HCT116 (cell line): ENCODE measurements at places on chromosomes 12 and 14. TPM values are rescaled to one million over a fixed set of nuclear protein-coding genes. Genes with fewer than 3 reads are reported as not detected.

Gene TSHR
- not detected for total RNA-seq

GRCh38 chr12:27212861-27213260, 31.2 kb upstream of the STK38L start:
- no peak overlapping the region for H3K27ac ChIP-seq
- no peak overlapping the region for H3K4me3 ChIP-seq
- no peaks in the 10 kb centered on the region for H3K27me3 ChIP-seq
- H3K36me3 ChIP-seq, result no peaks in the 10 kb centered on the region
- DNase-seq, result no peak

Gene GON7
- total RNA-seq, result 11.2 TPM

- H3K27me3 ChIP-seq, result no peaks in the 10 kb centered on the region
- peaks cover 26% of the 10 kb centered on the region for H3K4me1 ChIP-seq
- no peak overlapping the region for H3K4me3 ChIP-seq
- DNase-seq, result no peak
These were observed 79.6 kb upstream of the IFNG-AS1 start for GRCh38 chr12:67909681-67910080.

GRCh38 chr12:50024805-50025186, 498 bp downstream of the RACGAP1 start:
- H3K27ac ChIP-seq, result peak overlapping the region; percentile 71
- H3K36me3 ChIP-seq, result peaks cover 13% of the 10 kb centered on the region
- no peak for DNase-seq
- no peaks in the 10 kb centered on the region for H3K27me3 ChIP-seq
- peaks cover 20% of the 10 kb centered on the region for H3K4me1 ChIP-seq
- H3K4me3 ChIP-seq, result peak overlapping the region; percentile 61

GRCh38 chr12:95972832-95973456, 23.2 kb downstream of the HAL start:
- H3K4me3 ChIP-seq, result no peak overlapping the region
- H3K4me1 ChIP-seq, result peaks cover 7% of the 10 kb centered on the region; the same call in 1 of the 2 replicates
- DNase-seq, result no peak
- H3K36me3 ChIP-seq, result no peaks in the 10 kb centered on the region

Gene POTEM
- total RNA-seq, result not detected

GRCh38 chr12:56350662-56351061, 9.2 kb downstream of the STAT2 start:
- no peak overlapping the region for H3K4me3 ChIP-seq
- H3K4me1 ChIP-seq, result no peaks in the 10 kb centered on the region
- no peaks in the 10 kb centered on the region for H3K27me3 ChIP-seq
- H3K36me3 ChIP-seq, result peaks cover 33% of the 10 kb centered on the region

- H3K36me3 ChIP-seq, result no peaks in the 10 kb centered on the region
- no peak overlapping the region for H3K4me3 ChIP-seq
- H3K27me3 ChIP-seq, result no peaks in the 10 kb centered on the region
- H3K4me1 ChIP-seq, result peaks cover 7% of the 10 kb centered on the region; the same call in 1 of the 2 replicates
- no peak for DNase-seq
- no peak overlapping the region for H3K27ac ChIP-seq
These were observed 111.9 kb downstream of the NTS start for GRCh38 chr12:85985996-85986395.

DNA sequence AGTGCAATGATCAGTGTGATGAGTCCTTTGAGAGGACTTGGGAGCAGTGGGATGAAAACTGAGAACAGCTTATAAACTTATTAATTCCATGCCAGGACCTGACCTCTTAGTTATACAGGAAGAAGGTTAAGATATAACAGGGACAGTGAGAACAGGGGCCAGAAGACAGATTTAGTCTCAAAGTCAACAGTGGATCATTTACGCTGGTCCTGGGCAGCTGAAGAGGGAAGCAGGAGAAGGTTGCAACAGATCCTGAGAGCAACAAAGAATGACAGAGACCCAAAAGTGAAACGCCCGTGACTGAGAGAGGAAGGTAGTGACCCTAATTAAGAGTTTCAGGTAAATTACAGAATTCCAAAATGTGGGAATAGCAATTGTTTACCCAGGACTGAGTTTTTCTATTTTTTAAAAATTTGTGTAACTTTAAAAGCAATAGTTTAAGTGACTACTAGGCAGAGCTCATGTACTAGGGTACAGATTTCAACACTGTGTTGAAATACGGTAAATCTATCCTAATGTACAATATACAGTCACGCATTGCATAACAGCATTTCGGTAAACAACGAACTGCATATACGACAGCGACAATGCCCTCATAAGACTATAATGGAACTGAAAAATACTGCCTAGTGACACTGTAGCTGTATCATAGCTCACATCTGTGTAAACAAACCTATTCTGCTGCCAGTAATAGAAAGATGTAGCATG, 77.7 kb upstream of the GNPNAT1 start:
- H3K36me3 ChIP-seq, result peaks cover 11% of the 10 kb centered on the region
- H3K27me3 ChIP-seq, result no peaks in the 10 kb centered on the region
- H3K4me3 ChIP-seq, result no peak overlapping the region
- no peaks in the 10 kb centered on the region for H3K4me1 ChIP-seq

Gene CDC42BPB
- total RNA-seq, result 85.6 TPM

GRCh38 chr14:50477760-50478159, 54.6 kb downstream of the MAP4K5 start:
- no peak for DNase-seq
- H3K27me3 ChIP-seq, result no peaks in the 10 kb centered on the region
- no peak overlapping the region for H3K4me3 ChIP-seq
- no peaks in the 10 kb centered on the region for H3K4me1 ChIP-seq
- H3K36me3 ChIP-seq, result peaks cover 11% of the 10 kb centered on the region; the same call in 1 of the 2 replicates

Gene FOXG1
- not detected for total RNA-seq

Gene EFS
- total RNA-seq, result 0.10 TPM

- no peak overlapping the region for H3K27ac ChIP-seq
- no peak overlapping the region for H3K4me3 ChIP-seq
- no peak for DNase-seq
- no peaks in the 10 kb centered on the region for H3K27me3 ChIP-seq
These were observed 9.9 kb downstream of the FOXA1 start for GRCh38 chr14:37585101-37585511.

GRCh38 chr12:3863756-3864155, 9.4 kb downstream of the PARP11 start:
- no peaks in the 10 kb centered on the region for H3K36me3 ChIP-seq

GRCh38 chr12:88145567-88146505, 3.7 kb downstream of the TMTC3 start:
- no peak for DNase-seq
- H3K27ac ChIP-seq, result no peak overlapping the region
- H3K4me3 ChIP-seq, result no peak overlapping the region

Gene FMNL3
- total RNA-seq, result 3.5 TPM

DNA sequence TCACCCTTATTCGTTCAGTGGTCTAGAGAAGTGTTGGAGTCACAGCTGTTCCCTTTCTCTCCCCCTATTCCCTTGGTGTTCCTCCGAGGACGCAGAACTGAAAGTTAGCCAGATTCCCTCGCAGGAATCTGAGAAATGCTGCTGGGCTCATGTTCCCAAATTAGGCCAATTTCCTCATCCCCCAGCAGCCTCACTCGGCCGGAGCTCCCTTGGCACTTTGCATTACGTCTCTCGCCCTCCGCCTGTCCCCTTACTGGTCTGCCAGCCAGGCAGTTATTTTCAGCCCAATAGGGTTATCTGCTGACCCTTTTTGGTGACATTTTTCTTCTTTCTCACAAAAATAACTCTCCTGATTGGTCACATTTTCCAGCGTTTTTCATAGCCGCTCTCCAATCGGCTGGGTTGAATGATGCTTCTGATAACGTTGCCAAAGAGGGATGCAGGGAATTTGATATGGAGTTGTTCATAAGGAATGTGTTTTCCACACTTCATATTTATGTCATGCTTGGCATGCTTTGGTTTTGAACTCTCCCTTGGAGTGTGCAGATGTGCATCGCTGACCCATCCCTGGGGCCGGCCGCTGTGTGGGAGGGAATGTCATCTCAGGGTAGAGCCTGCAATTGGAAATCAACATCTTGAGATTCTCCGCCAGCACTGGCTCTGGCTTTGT, 9.9 kb downstream of the IFT43 start:
- no peaks in the 10 kb centered on the region for H3K27me3 ChIP-seq
- peaks cover 24% of the 10 kb centered on the region for H3K36me3 ChIP-seq
- no peak overlapping the region for H3K4me3 ChIP-seq
- H3K27ac ChIP-seq, result no peak overlapping the region
- no peaks in the 10 kb centered on the region for H3K4me1 ChIP-seq

DNA sequence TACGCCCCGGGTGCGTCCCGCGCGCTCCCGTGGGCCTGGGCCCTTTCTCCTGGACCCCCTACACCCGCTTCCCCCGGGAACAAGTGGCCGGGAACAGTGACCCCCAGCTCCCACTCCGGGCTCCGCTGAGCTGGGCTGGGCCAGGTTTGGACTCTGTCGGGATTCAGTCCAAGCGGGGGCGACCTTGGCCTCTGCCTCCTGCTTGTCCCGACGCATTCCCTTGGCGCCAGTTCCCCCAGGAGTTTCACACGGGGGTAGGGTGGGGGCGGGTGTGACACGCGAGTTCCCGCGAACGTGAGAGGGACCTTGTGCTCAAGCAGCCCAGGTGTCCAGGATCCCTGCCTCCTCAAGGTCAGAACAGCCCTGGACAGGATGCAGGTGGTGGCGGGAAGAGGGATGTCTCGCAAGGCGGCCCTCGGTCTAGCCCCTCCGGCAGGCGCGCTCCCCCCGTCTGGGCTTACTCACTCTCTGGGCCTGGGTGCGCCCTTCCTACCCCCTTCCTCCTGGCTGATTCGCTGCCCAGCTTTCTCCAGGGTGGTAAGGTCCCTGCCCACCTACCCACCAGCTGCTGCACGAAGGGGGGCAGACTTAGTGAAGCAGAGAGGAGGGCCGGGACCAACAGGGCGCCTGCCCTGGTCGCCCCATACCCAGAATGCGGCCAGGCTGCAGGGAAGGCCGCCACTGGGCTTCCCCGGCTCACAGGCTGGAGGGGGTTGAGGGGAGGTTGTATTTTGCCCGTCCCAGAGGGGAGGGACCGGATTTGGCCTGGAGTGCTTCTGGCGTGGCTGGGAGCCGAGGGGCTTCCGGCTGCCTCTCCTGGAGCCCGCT, 862 bp downstream of the CRIP2 start:
- H3K4me3 ChIP-seq, result peak overlapping the region; percentile 48
- no peaks in the 10 kb centered on the region; the same call in 1 of the 2 replicates for H3K36me3 ChIP-seq
- H3K4me1 ChIP-seq, result peaks cover 23% of the 10 kb centered on the region
- H3K27ac ChIP-seq, result peak overlapping the region; percentile 83; the same call in 1 of the 2 replicates

Gene SERPINA3
- 4.3 TPM for total RNA-seq

DNA sequence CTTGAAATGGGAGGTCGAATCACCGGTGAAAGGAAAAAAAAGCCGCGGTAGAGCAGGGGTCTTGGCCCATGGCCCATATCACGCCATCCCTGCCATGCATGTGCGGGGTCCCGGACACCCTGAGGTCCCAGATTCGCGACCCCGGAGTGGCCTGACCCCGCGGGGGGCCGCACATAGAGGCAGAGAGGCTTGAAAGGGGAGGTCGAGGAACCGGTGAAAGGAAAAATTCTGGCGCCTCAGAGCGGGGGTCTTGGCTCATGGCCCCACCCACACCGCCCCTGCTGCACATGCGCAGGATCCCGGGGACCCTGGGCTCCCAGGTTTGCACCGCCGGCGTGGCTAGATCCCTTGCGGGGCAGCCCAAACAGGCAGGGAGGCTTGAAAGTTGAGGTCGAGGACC, 319.8 kb downstream of the ALG10 start:
- no peaks in the 10 kb centered on the region for H3K4me1 ChIP-seq
- H3K27ac ChIP-seq, result no peak overlapping the region
- H3K27me3 ChIP-seq, result no peaks in the 10 kb centered on the region

- no peaks in the 10 kb centered on the region for H3K27me3 ChIP-seq
- H3K36me3 ChIP-seq, result no peaks in the 10 kb centered on the region
- H3K4me1 ChIP-seq, result peaks cover 20% of the 10 kb centered on the region
- H3K4me3 ChIP-seq, result no peak overlapping the region
- peak; percentile 80 for DNase-seq
- peak overlapping the region; percentile 20 for H3K27ac ChIP-seq
These were observed 234.8 kb downstream of the DUSP6 start for GRCh38 chr12:89117448-89118034.

- no peaks in the 10 kb centered on the region for H3K36me3 ChIP-seq
- no peak overlapping the region for H3K27ac ChIP-seq
- DNase-seq, result no peak
- H3K4me3 ChIP-seq, result no peak overlapping the region
These were observed 576.7 kb downstream of the SLC16A7 start for GRCh38 chr12:60172266-60173211.

DNA sequence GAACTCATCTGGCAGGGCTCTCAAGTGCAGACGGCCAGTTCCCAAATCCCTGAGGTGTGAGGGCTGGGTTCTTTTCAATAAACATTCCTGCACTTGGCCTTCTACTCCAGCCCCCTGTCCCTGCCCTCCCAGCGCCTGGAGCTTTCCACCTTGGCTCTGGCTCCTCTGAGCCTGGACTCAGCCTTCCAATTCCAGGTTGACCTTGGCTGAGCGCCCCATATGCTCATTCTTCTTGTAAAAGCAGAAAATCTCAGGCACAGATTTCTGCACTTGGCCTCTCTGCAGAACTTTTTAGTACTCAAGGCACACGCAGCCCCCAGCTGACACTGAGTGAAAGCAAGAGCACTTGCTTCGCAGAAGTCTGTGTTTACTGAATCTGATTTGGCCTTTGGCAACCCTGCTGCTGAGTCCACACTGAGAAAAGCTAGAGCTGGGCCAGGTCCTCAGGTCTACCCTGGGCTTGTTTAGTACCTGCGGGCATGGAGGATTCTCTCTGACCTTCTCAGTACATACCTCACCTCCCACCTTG, 222.7 kb downstream of the MSRB3 start:
- no peak for DNase-seq
- H3K4me3 ChIP-seq, result no peak overlapping the region
- H3K27ac ChIP-seq, result peak overlapping the region; percentile 87

Gene GPR84
- total RNA-seq, result not detected

GRCh38 chr12:46404733-46405132, 32.2 kb upstream of the SLC38A2 start:
- no peaks in the 10 kb centered on the region for H3K36me3 ChIP-seq
- H3K27ac ChIP-seq, result no peak overlapping the region
- H3K4me3 ChIP-seq, result no peak overlapping the region

DNA sequence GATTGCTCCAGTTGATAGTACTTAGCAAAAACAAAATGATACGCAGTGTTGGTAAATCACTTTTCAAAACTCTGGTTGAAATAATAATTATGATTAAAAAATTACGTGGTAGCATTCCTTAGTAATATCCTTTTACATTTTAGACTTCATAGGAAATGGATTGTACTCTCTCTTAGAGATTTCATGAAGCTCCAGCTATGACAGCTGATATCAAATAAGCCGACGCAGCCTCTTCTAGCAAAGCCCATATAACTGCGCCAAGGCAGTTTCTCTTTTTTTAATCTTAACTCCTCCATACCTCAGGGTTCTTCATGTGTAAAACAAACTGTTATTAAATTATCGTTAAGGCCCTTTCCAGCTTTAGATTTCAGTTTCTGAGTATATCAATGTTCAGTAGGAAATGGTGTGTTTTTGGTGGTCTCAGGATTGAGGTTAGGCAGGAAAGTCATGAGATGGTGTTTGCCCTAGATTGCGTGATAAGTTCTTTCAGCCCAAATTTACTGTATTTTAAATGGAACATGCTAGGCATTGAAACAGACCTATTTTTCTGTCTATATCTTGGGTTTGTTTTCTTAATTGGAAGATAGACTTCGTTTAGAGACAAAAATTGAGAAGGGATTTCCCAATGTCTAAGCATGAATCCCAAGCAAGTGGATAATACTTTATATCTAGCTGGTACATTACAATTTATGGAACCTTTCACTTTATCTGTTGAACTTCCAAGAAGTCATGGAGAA, 902 bp upstream of the CFL2 start:
- H3K36me3 ChIP-seq, result peaks cover 4% of the 10 kb centered on the region; the same call in 1 of the 2 replicates
- DNase-seq, result no peak
- no peaks in the 10 kb centered on the region for H3K27me3 ChIP-seq
- peak overlapping the region; percentile 73 for H3K4me3 ChIP-seq

GRCh38 chr12:617304-617915, 45.8 kb downstream of the NINJ2 start:
- no peaks in the 10 kb centered on the region for H3K27me3 ChIP-seq
- no peaks in the 10 kb centered on the region for H3K36me3 ChIP-seq
- no peak overlapping the region for H3K4me3 ChIP-seq
- H3K27ac ChIP-seq, result no peak overlapping the region
